AG20443 (cell line): ENCODE measurements at places on chromosomes 12 and 14.

GRCh38 chr12:90262251-90262650 lies 553.6 kb upstream of the ATP2B1 start:
- DNase-seq, result peak; percentile 41

GRCh38 chr12:4320497-4320852 lies 538 bp upstream of the TIGAR start:
- no peak for DNase-seq

GRCh38 chr12:77366616-77367015 lies 301.2 kb upstream of the E2F7 start:
- no peak for DNase-seq

- peak; percentile 29 for DNase-seq
Measured at GRCh38 chr12:107277855-107278254, 184.5 kb upstream of the CRY1 start.

- DNase-seq, result no peak
Measured at GRCh38 chr12:11717519-11717961, 68.1 kb downstream of the ETV6 start.

DNA sequence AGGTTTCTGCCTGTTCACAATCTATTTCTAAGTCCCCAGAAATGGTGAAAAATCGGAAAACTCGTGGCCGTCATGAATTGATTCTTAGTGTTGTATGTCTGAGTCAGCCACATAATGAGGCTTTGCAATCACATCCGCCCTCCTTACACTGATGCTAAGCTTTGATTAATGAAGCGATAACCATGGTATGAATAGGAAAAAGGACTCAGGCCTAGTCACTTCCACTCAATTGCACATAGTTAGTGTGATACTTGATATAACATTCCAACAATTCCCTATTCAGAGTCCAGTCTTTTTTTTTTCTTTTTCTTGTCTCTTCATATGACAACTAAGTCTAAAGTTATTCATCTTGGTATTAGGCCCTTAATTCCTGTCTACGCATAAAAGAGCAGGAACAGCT lies 1231.0 kb downstream of the VRK1 start:
- no peak for DNase-seq

- no peak for DNase-seq
Measured at GRCh38 chr12:106275458-106275857, 27.1 kb upstream of the TCP11L2 start.

DNA sequence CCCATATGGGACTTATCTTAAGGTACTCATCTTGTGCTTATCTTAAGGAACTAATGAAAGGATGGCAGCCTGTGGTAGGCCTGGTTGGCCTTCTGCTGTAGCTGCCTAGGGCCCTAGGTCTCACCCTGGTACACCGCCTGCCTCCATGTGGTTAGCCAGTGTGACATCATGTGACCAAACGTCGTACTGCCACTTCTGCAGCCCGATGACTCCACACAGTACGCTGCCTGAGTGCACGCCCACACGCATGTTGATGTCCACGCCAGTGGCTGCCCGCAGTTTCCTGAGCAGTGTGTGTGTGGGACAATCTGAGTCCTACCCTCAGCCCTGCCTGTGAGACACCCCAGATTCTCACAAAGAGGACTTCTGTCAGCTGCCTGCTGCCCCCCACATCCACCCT lies 5.1 kb downstream of the ADCY4 start:
- peak; percentile 25 for DNase-seq

GRCh38 chr12:64039281-64039871 lies 182.7 kb downstream of the KICS2 start:
- peak; percentile 20 for DNase-seq

- no peak for DNase-seq
Measured at GRCh38 chr12:130423136-130423535, 85.4 kb downstream of the PIWIL1 start.

- DNase-seq, result peak; percentile 17
Measured at GRCh38 chr12:89552376-89552775, 26.5 kb upstream of the POC1B start.

- no peak for DNase-seq
Measured at GRCh38 chr14:33062476-33062875, 123.8 kb downstream of the NPAS3 start.

DNA sequence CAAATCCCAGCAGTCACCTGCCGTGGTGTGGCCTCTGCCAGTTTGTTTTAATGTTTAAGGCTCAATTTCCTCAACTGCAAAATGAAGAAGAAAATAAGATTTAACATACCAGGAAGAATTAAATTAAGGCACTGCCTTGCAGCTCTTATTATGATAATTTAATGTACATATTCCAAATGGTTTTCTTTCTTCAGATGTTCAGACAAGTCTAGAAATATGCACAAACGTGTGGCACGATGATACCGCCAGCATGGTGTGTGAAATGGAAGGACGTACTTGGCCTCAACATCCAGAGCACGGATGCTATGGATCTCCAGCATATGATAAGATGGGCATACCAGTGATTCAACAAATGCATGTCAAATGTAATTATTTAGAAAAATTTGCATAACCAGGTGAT lies 959.4 kb upstream of the TMEM132C start:
- no peak for DNase-seq

GRCh38 chr14:75859746-75860145 lies 122.0 kb downstream of the TGFB3 start:
- DNase-seq, result no peak

DNA sequence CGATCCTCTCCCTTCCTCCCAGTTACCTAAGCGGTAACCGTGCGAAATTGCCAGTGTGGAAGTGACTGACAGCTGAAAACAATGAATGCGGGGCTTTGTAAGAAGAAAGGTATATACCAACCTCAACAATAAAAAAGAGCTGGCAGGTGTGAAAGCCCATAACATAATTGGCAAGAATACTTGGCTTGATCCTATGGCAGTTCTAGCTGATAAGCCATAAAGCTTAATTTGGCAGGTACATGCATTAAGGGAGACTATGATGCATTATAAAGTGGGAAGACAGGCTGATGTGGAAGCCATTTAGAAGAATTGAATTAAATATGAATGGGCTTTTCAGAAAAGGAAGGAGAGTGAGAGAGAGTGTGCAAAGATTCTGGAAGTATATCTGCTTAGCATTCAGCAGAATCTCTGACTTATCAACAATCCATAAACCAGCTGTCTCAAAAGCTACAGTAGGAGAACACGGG lies 71.3 kb downstream of the CRACR2A start:
- no peak for DNase-seq

DNA sequence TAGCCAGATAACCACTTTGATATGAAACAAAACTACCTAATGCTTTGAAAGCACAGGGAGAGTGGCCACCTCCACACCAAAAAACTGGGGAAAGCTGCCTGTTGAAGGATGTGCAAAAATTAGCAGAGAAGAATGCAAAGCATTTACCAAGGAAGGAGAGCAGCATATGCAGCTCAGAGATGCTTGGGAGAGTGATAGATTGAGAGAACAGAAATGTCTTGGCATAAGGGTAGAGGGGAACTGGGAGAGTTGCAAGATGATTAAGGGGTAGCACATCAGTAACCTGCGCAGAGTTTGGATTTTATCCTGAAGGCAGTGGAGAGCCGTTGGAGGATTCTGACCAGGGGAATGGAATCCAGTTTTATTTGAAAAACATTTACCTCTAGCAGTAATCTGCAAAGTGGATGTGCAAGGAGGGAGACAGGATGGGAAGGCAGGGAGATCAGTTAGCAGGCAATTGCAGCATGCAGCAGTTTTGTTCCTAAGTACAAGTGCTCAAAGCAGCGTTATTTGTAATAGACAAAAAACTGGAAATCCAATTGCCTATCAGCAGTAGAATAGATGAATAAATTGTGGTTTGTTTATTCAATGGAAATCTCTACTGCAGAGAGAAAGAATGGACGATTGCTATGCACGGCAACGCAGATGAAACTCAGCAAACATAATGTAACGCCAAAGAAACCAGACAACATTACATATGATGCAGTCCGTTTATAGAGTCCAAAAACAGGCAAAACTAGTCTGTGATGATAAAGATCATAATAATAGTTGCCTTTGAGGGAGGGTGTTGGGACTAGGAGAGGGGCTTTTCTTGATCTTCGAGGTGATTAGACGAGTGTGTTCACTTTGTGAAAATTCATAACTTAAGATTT lies 81.5 kb downstream of the BHLHE41 start:
- no peak for DNase-seq

- no peak for DNase-seq
Measured at GRCh38 chr12:99367181-99367580, 280.4 kb upstream of the GARIN6 start.

DNA sequence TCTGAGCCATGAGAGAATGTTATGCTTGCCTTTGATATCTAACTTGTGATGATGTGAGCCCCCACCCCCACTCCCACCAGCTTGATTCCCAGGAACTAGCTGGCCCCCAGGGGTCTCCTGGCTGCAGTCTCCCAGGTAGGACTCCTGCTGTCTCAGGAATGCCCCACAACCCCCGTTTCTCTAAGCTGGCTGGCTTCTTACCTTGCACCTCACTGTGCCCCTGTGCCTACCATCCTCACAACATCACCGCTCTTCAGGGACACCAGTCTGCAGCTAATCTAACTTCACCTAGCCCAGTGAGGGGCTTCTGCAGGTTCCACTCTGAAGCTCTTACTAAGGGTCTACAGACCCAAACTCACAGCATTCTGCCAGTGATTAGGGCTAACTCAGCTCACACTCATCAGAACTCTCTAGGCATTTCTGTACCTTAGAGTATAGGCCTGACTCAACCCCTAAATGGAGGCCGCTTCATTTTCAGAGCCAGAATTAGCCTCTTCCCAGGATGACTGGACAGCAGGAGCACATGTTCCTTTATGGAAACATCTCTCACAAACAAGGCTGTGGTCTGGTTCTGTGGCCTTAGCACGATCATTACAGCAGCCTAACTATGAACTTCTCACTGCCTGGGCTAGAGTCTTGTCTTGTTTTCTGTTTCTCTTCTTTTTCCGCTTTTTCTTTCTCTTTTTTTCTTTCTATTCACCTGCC lies 72.8 kb upstream of the IFNG-AS1 start:
- no peak for DNase-seq

- DNase-seq, result peak; percentile 19
Measured at GRCh38 chr12:76945867-76946266, 67.0 kb upstream of the CSRP2 start.

DNA sequence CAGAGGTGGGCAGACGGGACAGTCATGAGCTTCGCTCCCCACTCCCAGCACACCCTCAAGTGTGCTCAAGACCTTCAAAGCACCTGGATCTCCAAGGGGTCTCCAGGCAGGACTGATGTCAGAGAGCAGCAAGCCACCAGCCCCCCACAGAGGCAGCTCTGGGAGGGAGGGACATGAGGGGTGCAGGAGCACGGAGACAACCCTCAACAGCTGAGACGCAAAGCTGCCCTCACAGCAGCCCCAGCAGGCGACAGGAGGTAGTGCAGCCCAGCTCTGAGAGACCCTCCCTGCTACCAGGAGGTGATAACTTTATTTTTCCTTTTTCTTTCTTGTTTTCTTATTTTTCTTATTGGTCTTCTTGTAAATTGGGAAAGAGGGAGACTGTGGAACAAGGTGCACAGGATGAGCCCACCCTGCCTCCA lies 17.9 kb downstream of the SIVA1 start:
- DNase-seq, result no peak

- DNase-seq, result no peak
Measured at GRCh38 chr12:58470266-58471010, 449.9 kb downstream of the LRIG3 start.

- DNase-seq, result peak; percentile 94
Measured at GRCh38 chr14:94689218-94689984, 77.2 kb downstream of the SERPINA3 start.

DNA sequence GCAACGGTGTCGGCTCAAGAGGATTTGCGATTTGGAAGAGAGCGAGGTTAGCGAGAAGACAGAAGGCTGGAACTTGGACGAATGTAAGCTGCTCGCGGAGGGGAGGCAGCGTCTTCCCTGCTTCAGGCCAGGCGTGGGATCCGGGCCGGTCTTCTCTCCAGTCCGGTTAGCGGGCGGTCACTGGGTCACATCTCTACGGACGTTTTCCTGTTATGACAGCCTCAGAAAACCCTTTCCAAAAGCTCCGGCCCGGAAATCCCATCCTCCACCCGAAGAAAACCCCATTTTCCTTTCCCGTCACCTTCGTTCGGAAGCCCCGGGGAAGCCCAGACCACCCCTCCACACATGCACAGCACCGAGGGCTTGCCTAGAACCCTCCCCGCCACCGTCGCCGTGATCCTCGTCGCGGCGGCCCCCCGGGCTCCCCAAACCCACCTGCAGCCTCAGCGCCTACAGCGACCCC lies 268 bp downstream of the NDUFB1 start:
- DNase-seq, result peak; percentile 65

- peak; percentile 24 for DNase-seq
Measured at GRCh38 chr12:116484807-116485206, 74.4 kb upstream of the MAP1LC3B2 start.

GRCh38 chr12:88015825-88016224 lies 13.4 kb downstream of the C12orf50 start:
- DNase-seq, result no peak

DNA sequence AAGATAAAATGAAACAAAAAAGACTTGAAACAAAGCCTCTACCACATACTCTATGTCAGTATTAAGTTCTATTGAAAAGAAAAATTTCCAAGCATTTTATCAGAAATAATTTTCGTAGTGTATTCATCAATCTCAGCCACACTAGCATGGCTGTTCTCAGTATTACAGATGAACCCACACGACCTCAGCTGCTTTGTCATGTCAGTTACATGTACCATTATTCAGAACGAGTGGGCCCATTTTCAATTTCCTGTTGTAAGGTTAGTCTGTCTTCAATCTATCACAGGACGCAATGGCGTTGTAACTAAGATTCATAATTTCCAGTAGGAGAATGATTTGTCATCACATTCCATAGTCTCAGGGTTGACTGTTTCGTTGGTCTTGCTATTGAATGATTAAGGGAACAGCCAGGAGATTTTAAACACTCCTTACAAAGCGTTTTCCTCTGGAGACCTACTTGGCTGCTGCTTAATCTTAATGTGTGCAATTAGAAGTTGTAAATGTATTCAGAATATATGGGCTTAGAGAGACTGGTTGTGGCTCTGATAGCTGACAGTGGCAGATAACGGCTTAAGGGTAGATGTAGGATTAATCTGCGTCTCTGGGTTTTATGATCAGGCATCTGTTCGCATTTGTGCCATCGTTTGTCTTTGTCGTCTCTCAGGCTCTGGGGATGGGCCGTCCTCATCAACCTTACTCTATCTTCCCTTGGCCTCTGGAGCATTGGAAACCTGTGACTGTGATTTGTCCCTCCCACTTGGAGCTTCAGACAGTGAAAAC lies 65.4 kb downstream of the GLT1D1 start:
- no peak for DNase-seq

GRCh38 chr12:56766535-56766934 lies 3.4 kb downstream of the HSD17B6 start:
- DNase-seq, result no peak

- no peak for DNase-seq
Measured at GRCh38 chr12:64566831-64567517, 43.3 kb upstream of the RASSF3 start.

GRCh38 chr14:104011824-104012517 lies 69.6 kb upstream of the RD3L start:
- DNase-seq, result no peak
